ENCODE measurements at places on chromosomes 16 and 17. TPM values are rescaled to one million over a fixed set of nuclear protein-coding genes. Genes with fewer than 3 reads are reported as not detected.
A peak's percentile ranks its signal among the peaks of the same experiment; 100 is the strongest.

The QRICH2 gene
- 3.4 TPM for total RNA-seq

GRCh38 chr17:75840799-75841164 is 3.4 kb downstream of the UNC13D start:
- DNase-seq: no peak

DNA sequence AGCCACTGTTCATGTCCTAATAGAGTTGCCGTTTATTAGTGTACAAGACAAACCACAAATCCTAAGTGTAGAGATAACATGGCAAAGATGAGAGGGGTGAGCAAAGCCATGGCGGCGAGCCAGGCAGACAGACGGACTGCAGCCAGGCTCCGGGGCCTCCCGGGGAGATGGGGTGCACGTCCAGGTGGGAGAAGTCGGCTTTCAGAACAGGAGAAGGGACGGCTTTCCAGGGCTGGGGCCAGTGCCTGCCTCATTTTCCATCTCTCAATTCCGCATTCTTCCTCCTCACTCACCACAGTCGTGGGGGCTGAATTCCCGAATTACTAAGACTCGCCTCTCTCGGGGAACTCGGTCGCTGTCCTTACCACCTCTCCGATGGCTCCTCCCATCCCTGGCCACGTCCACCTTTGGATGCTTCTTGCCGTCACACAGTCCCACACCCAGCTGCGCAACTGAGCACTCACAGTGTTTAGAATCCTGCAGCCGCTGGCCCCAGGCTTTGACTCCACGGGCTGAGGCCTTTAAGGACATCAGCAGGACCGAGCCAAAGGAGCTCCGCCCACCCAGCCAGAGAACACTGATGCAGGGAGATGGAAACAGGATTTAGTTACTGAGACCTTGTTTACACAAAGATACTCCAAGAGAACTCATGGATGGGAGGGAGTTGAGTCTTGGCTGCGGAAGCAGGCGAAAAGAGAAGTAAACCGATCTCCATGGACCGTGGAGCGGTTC is 59.7 kb downstream of the RNF112 start:
- DNase-seq: peak; percentile 85

DNA sequence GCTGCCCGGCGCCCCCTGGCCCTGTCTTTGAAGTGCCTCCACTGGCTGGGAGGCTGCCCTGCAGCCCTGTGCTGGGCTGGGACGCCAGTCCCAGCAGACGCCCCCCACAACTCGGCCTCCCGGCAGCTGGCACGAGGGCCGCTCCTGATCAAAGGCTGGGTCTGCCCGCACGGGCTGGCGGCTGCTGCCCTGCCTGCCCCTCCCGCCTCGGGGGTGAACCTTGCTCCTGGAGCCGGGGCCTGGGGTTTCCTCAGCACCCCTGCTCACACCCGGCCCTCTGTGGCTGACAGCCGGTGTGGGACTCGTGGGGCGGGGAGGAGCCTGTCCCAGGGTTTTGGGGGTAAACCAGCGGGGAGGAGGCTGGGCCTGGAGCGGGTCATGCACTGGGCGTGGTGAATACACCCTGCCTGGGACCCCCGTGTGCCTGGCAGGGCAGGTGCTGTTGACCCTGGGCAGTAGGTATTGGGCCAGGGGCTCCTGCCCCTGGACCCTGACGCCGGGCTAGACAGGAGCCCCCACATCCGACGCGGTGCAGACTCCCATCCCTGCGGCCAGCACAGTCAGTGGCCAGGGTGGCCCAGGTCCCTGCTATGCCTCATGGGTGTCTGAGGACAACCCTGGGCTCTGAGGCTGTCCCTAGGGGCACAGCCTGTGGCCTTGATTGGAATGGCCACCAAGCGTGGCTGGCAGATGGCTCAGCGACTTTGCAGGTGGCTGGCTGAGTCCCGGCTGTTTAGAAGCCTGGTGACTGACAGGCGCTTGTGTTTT is 21.7 kb downstream of the CENPX start:
- DNase-seq: no peak

The SLC4A1 gene
- total RNA-seq: 1.5 TPM

- no peak for DNase-seq
Observed at GRCh38 chr17:58706351-58707140, 14.1 kb downstream of the RAD51C start.

The CACNG1 gene
- total RNA-seq: not detected

DNA sequence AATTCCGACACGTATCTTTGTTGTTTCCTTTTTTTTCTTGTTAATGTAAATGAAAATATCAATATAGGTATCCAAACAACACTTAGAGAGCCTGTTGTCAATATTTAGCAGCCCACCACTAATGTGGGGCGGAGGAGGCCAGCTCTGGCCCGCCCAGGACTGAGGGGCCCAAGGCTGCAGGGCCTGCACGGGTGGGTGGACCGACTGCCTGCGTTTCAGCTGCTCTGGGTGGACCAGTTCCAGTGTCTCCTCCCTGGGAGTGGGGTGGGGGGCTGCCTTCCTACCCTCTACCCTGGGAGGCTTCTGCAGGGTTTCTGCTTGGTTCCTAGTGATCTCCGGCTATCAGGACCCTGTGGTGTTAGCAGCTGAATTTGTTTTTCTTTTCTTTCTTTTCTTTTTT is 15.9 kb upstream of the ADGRG1 start:
- no peak for DNase-seq

The G6PC1 gene
- total RNA-seq: not detected

GRCh38 chr16:47142486-47142820 is 1.3 kb downstream of the NETO2 start:
- DNase-seq: no peak

- DNase-seq: no peak
Observed at GRCh38 chr16:28586466-28586865, 10.4 kb downstream of the SULT1A2 start.

DNA sequence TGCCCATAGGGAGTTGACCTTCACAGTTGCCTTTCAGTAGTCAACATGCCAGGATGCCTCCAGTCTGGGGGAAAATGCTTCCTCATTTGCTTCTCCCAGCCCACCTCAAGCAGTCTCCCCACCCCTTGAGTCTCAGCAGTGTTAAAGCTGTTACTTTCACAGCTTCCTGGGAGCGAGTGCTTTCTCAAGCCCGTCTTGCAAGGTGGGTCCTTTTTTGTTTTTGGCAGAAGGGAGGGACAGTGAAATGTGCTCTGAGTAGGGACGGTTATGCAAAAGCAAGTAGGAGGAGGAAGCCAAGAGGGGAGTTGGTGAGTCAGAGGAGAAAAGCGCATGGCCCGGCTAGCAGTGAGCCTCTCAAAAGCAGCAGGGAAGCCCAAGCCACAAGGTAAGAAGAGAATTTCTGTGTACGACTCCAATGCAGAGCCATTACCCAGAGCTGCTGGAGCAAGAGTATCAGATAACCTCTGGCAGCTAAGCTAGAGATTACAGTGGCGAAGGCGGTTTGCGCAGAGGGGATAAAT is at the start of gene CHST4:
Gene CHST4 (plus strand): TSS at position 316 of the 521 bp plus-strand sequence. CDS start 10,252 bp downstream, outside the sequence.
- DNase-seq: no peak

The RND2 gene
- 2.7 TPM for total RNA-seq

The TMEM231 gene
- total RNA-seq: 6.8 TPM

DNA sequence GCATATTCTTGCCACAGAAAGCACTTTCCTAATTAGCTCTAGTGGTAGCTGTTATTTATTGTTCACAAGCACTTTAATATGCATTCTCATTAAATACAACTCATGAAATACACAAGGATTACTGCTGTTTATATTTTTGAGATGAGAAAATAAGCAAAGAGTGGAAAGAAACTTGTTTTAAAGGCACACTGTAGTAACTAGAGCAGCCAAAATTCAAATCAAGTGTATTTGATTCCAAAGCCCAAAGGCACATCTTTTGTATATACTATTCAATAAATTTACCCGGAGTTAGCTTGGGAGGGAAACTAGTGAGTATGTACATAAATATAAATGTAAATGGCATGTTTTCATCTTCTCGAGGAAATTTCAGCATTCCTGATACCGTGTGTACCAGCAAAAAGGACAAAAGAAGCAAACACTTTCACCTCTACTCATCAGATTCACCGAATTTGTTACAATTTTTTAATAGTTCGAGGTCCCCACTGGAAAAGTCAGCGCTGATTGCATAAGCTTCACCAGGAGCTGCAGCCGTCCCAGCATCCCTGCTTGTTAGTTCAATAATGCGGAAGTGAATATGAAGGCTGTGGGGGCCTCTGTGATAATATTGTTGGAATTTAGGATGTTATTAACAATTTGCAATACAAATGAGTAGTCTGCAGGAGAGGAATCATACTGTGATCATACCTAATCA is 371.6 kb upstream of the MON1B start:
- DNase-seq: no peak

GRCh38 chr16:54175552-54176375 is 110.8 kb downstream of the IRX3 start:
- DNase-seq: no peak

The TEKT5 gene
- 0.29 TPM for total RNA-seq

GRCh38 chr16:35506898-35507194 is 2047.4 kb downstream of the TP53TG3F start:
- DNase-seq: no peak

GRCh38 chr17:52049051-52049450 is 109.5 kb downstream of the CA10 start:
- no peak for DNase-seq

- no peak for DNase-seq
Observed at GRCh38 chr17:81578038-81578441, 25.9 kb upstream of the FAAP100 start.

DNA sequence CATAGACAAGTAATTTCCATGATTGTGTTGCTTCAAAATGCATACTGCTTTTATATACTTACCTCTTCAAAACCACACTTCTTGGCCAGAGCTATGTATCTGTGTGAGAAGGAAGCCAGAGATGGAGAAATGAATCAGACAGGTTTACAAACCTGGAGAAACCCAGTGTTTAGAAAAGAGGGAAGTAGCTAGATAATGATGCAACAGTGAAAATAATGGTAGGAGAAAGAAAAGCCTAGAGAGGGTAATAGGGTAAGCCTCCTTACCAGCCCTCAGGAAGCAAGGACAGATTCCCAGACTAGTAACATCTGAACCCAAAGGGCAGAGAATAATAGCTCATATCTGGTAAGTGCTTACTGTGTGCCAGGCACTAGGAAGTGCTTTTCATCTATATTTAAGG is 250.3 kb upstream of the CDH11 start:
- no peak for DNase-seq

DNA sequence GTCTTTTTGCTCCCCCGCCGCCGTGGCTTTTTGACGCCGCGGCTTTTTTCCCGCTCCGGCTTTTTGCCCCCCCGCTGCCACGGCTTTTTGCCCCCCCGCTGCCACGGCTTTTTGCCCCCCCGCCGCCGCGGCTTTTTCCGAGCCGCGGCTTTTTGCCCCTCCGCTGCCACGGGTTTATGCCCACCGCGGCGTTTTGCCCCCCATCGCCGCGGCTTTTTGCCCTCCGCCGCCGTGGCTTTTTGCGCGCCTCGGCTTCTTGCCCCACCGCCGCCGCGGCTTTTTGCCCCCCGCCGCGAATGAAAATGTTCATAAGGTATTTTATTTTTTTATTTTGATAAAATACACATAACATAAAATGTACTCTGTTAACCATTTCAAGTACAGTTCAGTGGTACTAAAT is 527.2 kb upstream of the WSB1 start:
- DNase-seq: no peak

- no peak for DNase-seq
Observed at GRCh38 chr16:59205403-59205802, 471.3 kb upstream of the GOT2 start.

GRCh38 chr17:60141111-60142018 is 8.4 kb upstream of the CA4 start:
- DNase-seq: peak; percentile 61

- DNase-seq: no peak
Observed at GRCh38 chr17:74552037-74552436, 6.1 kb upstream of the CD300C start.

GRCh38 chr16:51181503-51181811 is 30.4 kb upstream of the SALL1 start:
- DNase-seq: no peak

The MYCBPAP gene
- 1.8 TPM for total RNA-seq

The KRT28 gene
- not detected for total RNA-seq

The ESRP2 gene
- total RNA-seq: 0.36 TPM

The GINS3 gene
- total RNA-seq: 2.2 TPM

- no peak for DNase-seq
Observed at GRCh38 chr17:5545051-5545987, 39.0 kb downstream of the NLRP1 start.

GRCh38 chr17:42411361-42411760 is 11.7 kb downstream of the CAVIN1 start:
- DNase-seq: no peak

- DNase-seq: no peak
Observed at GRCh38 chr16:3101841-3102470, 2.9 kb upstream of the ZSCAN10 start.

- DNase-seq: no peak
Observed at GRCh38 chr16:11359370-11359769, 14.1 kb downstream of the RMI2 start.

- DNase-seq: no peak
Observed at GRCh38 chr16:68954911-68955635, 111.7 kb downstream of the TANGO6 start.

DNA sequence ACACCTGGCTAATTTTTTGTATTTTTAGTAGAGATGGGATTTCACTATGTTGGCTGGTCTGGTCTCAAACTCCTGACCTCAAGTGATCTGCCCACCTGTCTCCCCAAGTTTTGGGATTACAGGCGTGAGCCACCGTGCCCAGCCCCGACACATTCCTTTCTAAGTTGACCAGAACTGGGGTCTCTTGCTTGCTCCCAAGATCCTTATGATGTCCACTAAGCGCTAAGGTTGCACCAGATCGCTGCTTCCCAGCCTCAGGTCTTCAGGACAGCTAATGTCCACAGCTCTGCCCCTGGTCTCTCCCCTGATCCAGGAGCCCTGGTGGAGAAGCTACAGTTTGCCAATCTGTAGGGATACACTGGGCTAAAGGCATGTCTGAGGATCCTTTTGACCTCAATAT is 29.5 kb downstream of the NSMCE1 start:
- DNase-seq: no peak

The SRRM2 gene
- total RNA-seq: 552 TPM

The TRIM72 gene
- 0.24 TPM for total RNA-seq

Data from aorta (tissue), 5 donors.